Right atrium auricular region (tissue), 2 donors: ENCODE measurements at places on chromosomes 3 and 15. TPM values are rescaled to one million over a fixed set of nuclear protein-coding genes. Genes with fewer than 3 reads are reported as not detected.

RARB gene
- total RNA-seq, result 22.8 TPM

MESP2 gene
- not detected for total RNA-seq

SNTN gene
- not detected for total RNA-seq

ITGA11 gene
- 35.4 TPM for total RNA-seq

GRCh38 chr3:47578119-47578632, 489 bp downstream of the CSPG5 start:
- H3K27me3 ChIP-seq, result no peaks in the 10 kb centered on the region
- DNase-seq, result no peak
- no peak overlapping the region for H3K27ac ChIP-seq

DNA sequence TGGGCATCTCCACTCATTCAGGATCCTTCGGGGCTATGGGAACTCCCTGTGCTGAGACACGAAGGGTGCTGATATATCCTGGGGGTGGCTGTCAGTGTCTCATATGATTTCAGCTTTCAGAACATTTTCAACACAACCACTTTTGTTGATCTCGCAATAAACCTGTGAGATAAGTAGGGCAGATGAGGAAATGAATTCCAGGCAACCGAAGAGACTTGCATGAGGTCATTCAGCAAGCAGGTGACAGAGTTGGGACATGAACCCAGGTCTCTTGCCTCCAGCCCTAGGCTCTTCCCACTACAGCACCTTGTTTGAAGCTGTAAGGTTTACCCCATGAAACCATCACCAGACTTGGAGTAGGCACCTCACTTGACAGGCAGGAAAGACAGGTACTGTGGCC, 16.6 kb downstream of the DUOX1 start:
- no peak overlapping the region for H3K27ac ChIP-seq
- no peaks in the 10 kb centered on the region for H3K36me3 ChIP-seq
- H3K27me3 ChIP-seq, result no peaks in the 10 kb centered on the region

DNA sequence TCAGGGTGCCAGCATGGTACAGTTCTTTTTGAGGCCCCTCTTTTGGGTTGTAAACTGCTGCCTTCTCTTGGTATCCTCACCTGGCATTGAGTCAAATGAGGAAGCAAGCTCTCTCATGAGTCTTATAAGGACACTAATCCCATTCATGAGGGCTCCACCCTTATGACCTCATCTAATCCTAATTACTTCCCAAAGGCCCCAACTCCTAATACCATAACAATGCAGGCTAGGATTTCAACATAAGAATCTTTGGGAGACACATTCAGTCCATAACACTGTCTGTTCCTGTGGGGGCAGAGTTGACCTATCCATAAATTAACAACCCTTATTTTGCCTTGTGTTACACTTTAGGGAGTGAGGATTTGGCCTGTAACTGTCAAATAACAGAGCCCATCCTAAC, 278.3 kb downstream of the LRTM1 start:
- H3K27ac ChIP-seq, result no peak overlapping the region
- H3K4me3 ChIP-seq, result no peak overlapping the region
- no peaks in the 10 kb centered on the region for H3K36me3 ChIP-seq
- H3K4me1 ChIP-seq, result no peaks in the 10 kb centered on the region
- no peaks in the 10 kb centered on the region for H3K27me3 ChIP-seq

- H3K36me3 ChIP-seq, result no peaks in the 10 kb centered on the region
- no peaks in the 10 kb centered on the region for H3K4me1 ChIP-seq
- H3K4me3 ChIP-seq, result no peak overlapping the region
- peak; percentile 57 for DNase-seq
These were observed 49.3 kb downstream of the ADAMTS7 start for GRCh38 chr15:78761891-78762385.

DNA sequence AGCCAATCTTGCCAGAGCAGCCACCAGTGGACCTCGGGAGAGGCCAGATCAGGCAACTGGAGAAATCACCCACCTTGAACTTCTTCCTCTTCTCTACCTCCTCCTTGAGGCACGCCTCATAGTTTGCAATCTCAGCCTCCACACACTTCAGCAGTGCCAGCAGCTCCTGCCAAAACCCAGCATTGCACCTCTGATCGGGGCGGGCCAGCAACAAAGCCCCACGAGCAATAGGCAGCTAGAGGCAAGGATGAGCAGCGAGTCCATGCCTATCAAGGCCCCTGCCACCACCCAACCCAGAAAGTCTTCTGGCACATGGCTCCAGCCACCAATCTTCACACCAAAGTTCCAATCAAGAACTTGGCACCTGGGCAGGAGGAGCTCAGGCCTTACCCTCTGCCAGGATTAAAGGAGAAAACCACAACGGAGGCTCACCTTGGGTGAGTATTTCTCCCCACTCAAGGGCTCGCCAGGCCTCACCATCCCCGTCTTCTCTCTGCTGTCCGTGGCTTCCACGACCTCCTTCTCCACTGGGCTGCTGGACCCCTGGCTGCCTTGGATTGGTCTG, 42.1 kb downstream of the SEMA3G start:
- no peak overlapping the region for H3K4me3 ChIP-seq
- DNase-seq, result no peak
- H3K27me3 ChIP-seq, result no peaks in the 10 kb centered on the region
- H3K27ac ChIP-seq, result no peak overlapping the region
- peaks cover under 1% of the 10 kb centered on the region for H3K4me1 ChIP-seq
